ENCODE measurements at places on chromosomes 2 and 18.

DNA sequence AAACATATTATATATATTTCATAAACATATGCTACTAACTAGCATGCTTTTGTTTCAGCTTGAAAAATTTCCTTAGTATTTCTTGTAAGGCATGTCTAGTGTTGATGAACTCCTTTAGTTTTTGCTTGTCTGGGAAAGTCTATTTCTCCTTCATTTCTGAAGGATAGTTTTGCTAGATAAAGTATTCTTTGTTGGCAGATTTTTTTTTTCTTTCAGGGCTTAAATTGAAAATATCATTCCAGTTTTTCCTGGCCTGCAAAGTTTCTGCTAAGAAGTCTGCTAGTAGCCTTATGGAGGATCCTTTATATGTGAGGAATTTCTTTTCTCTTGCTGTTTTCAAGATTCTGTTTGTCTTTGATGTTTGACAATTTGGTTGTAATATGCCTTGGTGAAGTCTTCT lies 183.5 kb downstream of the SLC4A3 start:
- DNase-seq, result no peak

- no peak for DNase-seq
These were observed 9.2 kb downstream of the CHST9 start for GRCh38 chr18:27175914-27176313.

DNA sequence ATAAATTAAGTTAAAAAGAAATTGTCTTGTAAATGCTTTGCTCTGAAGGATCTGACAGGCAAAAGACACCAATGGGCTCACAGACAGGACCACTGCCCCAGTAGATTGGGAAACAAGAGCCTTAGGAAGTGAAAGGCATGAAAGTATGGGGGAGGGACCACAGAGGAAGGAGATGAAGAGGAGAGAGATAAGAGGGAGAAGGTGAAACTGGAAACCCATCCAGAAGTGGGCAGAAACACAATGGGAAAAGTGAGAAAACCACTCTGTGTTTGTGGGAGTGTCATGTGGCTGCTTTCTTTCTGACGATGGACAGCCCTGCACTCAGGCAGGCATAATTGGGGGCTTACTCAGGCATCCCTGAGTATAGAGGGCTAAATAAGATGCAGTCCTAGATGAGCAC lies 101.5 kb upstream of the STON1 start:
- no peak for DNase-seq

DNA sequence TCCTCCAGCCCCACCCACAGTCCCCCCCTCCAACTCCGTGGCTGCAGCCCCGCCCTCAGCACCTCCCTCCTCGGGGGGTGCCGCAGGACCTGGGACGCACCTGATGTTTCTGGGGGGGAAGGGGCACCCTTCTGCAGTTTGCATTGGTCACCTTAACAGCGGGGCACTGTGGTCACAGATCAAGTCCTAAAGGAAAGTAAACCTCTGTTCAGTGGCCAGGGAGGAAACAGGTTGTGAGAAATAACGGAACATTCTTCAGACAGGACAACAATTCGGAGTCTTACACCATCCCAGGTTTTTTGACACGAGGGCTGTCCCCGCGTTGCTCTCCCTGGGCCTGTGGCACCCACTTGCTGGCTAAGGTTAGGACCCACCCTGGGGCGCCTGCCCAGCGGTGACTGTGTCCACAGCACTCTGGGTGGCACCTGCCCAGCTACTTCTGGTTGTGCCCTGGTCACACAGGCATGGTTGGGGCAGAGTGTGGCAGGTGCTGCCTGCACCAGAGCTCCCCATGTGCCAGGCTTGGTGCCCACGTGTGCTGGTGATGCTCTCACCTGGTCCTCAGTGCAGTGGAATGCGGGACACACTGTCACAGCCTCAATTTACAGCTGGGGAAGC lies 93.5 kb upstream of the OTOS start:
- DNase-seq, result peak; percentile 41

- DNase-seq, result no peak
These were observed 24.6 kb downstream of the RTP5 start for GRCh38 chr2:241894056-241894641.

DNA sequence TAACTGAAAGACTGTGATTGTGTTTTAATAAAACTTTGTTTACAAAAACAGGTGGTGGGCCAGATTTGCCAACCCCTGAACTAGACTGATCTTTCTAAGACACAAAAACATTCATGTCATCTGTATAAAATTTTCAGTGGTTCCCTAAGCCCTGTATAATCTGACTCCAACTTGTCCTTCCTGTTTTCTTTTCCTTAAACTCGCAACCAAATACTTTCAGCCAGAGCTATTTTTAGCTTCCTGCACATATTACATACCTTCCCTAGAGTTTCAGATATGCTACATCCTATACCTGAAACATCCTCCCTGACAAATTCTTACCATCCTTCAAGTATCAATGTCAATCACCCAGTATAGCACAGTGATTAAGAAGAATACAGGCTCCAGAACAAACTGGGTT lies 4.8 kb downstream of the GCFC2 start:
- DNase-seq, result no peak

- no peak for DNase-seq
These were observed 7.2 kb downstream of the PDCD1 start for GRCh38 chr2:241851325-241852115.

GRCh38 chr2:209238765-209239584 lies 184.9 kb upstream of the MAP2 start:
- DNase-seq, result no peak

- no peak for DNase-seq
These were observed 164.7 kb downstream of the ALPK2 start for GRCh38 chr18:58464104-58464625.

DNA sequence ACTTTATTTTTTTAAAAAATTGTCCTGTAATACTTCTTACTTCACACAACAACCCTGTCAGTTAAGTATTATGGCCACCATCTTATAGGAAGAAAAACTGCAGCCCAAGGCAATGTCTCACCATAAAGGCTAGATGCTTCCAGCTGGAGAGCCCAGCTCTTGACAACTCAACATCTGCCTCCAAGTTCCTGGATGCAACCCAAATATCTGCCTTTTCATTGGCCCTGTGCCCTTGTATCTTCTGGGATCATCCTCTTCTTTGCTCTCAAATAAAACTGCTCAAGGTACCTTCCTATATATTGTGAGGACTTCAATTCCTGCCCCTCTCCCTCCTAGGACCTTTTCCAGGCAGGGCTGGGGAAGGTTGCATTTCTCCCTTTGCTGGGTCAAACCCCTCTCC lies 69.5 kb downstream of the BIN1 start:
- no peak for DNase-seq

- DNase-seq, result no peak
These were observed 657.0 kb downstream of the ARHGAP15 start for GRCh38 chr2:143786026-143786765.

DNA sequence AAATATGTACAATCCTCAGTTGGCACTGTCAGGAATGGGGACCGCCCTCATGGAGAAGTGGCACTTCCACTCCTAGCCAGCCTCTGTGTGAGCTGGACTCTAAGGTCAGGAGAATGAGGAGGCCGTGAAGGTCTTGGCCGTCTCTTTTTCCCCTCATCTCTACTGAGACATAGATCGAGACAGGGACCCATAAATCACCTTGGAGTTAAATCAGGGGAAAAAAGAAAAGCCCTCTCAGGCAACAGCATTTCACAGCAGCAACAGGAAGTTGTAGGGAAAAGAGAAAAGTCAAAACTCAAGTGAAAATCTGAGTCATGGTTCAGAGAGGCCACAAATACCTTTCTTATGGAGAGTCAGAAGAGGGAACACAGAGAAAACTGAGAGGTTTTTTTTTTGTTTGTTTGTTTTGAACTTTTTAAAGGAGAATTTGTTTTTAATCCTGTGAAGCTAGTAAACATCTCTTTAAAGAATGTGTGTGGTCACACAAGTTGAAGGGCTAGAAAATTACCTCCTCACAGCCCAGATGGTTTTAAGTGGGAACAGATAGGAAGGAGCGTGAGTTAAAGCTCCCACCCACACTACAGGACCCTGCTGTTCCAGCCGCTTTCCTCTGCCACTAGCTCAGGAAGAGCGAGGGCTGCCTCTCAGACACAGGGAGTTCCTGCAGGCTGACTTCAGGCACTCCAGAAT lies 30.6 kb upstream of the CYP1B1 start:
- no peak for DNase-seq

GRCh38 chr2:176552501-176553135 lies 283.4 kb downstream of the MTX2 start:
- no peak for DNase-seq

DNA sequence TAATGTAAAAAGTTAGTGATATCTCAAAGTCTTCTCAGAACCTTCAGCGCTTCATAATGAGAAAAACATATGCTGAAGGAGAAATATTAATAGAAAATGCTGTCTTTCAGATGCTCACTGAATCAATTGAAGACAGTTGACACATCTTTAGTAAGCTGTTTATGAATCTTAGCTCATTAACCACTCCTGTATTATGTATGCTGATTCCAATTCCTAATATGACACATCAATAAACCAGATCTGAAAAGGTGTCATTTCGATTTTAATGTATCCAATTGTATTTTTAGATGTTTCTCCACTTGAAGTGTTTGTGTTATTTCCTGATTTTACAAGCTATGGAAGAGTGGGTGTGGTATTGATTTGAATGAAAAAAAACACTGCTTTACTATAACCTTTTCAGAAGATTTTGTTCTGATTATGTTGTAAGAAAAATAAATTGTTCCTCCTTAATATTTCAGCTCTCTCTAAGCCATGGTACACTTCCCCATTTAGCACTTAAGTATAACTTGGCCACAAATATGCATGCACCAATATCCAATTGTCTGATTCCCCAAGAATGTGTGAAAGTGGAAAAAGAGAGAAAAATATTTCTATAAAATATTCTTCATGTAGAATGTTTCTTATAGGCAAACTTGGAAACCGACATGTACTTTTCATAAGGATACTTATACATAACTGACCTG lies 569.8 kb downstream of the ARHGAP15 start:
- DNase-seq, result no peak

GRCh38 chr18:36798738-36799473 lies 29.9 kb downstream of the TPGS2 start:
- no peak for DNase-seq

GRCh38 chr2:101710036-101710435 lies 12.5 kb downstream of the MAP4K4 start:
- DNase-seq, result no peak

DNA sequence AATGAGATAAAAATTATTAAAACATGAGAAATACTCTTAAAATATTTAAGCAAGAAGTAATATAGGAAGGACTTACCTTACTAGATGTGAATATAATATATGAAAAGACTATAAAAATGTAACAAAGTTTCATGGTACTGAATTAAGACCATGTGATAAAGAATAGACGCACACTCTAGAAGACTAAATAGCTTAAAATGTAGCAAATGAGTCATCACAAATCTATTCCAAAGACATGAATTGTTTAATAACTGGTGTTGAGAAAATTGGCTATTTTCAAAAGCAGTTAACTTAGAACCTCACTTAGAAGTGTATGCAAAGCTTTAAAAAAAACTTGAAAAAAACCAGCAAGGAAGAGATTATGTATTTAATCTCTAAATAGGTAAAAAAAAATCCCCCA lies 64.1 kb downstream of the POLE4 start:
- no peak for DNase-seq

- no peak for DNase-seq
These were observed 19.7 kb upstream of the MYCN start for GRCh38 chr2:15920696-15921095.

DNA sequence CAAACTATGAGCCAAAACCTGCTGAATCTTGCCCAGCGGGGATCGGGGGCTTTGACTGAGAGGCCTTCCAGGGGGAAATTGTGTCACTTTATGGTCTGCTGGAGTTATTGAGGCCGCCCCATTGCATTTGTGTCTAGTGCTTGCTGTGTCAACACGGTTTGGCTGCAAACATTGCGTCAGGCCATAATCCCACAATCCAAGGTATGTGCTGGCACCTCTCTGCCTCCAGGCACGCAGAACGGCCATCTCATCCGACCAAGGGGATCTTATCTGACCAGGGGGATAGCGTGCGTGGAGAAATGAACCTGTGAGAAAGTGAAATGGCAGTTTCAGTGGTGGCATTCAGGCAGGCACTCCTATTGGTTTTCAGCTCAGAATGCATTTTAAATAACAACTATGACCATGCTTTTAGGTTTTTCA lies 18.1 kb upstream of the LYPD6B start:
- DNase-seq, result no peak

DNA sequence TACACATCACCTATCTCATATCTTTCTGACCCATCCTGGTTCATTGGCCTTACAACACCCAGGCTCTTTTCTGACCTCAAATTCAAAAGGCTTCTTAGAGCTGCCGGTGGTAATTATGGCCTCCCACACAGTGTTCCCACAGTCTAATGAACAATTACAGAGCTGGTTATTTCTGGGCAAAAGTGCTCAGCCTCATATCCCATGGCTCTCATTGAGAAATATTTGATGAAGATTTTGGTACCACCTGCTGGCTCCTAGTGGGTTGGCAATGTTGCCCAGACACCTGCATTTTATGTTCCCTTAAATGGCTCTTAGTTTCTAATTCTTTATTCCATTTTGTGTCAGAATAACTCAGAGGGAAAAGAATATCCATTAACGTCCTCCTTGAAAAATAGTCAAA lies 20.1 kb upstream of the SCYGR2 start:
- no peak for DNase-seq

- DNase-seq, result no peak
These were observed 439.7 kb downstream of the RIT2 start for GRCh38 chr18:42675810-42676209.

GRCh38 chr2:216658757-216659156 lies 25.5 kb downstream of the IGFBP2 start:
- DNase-seq, result no peak

- DNase-seq, result no peak
These were observed 57.1 kb downstream of the TRIB2 start for GRCh38 chr2:12773586-12774394.

DNA sequence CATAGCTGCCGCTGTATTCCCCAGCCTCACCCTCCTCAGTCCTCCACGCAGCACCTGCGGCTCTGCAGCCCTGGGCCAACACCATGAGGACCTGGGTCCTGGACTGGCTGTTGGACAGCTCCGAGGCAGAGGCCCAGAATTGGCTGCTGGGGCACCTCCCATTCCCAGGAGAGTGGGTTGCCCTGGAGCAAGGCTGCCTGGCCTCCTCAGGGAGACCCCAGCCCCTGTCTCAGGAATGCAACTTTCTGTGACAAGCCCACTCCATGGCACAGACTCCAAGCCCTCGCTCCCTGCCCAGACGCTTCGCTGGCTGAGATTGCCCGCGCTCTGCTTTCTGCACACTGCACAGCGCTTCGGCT lies 33.0 kb downstream of the CYP26B1 start:
- DNase-seq, result no peak

GRCh38 chr2:205700331-205701132 lies 18.2 kb downstream of the NRP2 start:
- no peak for DNase-seq

GRCh38 chr18:72342933-72343332 lies 201.2 kb downstream of the CBLN2 start:
- no peak for DNase-seq

DNA sequence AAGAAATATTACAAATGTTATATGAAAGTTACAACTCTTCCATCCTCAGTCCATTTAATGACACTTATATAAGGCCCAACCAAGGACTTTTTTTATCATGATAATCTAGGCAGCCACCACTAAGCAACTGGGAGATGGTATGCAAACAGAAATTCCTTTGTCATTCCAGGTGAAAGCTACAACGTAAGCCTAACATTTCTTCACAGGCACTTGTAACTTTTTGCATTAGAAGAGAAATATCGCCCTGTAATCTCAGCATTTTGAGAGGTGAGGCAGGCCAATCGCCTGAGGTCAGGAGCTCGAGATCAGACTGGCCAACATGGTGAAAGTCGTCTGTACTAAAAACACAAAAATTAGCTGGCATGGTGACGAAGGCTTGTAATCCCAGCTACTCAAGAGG lies 581.2 kb upstream of the SLC8A1 start:
- no peak for DNase-seq
